Amniotic stem cell (primary cell): ENCODE measurements at places on chromosomes 1 and 21.
A peak's percentile ranks its signal among the peaks of the same experiment; 100 is the strongest.

DNA sequence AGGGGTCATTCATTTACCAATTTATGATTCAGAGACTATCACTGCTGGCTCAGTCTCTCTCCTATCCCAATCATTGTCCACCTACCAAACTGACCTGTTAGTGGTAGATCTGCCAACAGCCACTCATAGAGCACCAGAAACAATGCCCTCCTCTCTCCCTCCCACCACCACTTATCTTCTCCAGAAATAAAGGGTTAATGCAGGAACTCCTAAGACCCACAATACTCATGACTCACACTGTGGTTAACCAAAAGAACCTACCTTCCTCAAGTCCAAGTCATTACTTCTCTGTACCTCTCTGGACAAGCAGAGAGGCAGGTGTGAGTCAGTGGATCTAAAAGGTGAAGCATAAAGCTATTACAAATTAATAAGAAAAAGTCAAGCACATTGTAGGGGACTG is 40.9 kb upstream of the CAMK1G start:
- DNase-seq: no peak

- no peak for DNase-seq
Observed at GRCh38 chr1:41581216-41582003, 96.9 kb upstream of the EDN2 start.

- DNase-seq: peak; percentile 36
Observed at GRCh38 chr21:37787456-37787855, 128.8 kb downstream of the KCNJ6 start.

DNA sequence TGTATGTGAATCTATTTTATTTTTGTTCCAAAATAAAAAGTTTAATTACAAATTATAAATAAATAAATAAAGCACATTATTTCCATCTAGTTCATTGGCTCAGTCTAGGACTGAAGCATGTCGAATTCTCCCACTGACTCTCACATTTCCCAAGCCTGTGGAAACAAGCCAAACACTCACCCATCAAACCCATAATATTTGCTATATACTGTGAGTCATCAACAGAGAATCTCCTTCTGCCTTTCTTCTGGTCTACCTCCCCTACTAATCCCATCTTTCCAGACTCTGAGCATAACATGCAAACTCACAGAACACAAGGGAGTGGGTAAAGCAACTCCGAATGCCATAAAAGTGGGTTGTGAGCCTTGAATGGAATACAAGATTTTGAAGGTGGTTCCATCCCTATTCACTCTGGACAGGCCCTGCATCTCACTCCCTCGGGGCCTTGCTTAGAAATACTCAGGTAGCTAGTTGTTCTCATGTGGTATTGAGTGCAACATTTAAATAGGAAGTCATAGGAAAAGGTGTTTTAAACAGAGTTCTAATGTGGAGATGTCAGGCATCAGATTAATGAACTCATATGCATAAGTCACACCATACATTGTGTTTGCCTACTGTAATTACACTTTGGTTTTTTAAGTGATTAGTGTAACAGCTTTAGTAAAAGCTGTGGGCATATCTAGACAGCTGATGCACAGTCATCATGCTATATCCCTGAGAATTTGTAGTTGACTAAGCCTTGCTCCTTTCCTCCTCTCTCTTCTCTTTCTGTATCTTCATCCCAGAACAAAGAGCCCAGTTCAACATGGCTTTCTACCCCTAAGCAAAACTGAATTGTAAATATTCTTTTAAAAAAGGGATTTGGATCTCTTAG is 47.0 kb downstream of the F5 start:
- DNase-seq: no peak

DNA sequence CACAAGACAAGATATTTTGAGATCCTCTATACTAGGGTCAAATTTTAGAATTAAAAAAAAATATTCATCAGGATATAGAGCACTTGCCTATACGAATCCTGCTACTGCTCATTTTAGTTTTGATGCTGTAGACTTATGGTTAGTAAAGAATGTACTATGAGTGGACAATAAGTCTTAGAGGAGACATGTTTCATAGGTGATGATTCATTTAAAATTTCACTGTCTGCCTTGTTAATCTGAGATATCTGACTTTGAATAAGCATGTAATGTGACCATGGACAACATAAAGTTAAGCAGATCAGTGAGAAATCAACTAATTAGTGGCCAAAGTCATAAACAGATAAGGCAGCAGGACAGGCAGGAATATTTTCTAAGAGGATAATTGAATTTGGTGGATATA is 106.8 kb upstream of the HP1BP3 start:
- no peak for DNase-seq
